ENCODE measurements at places on chromosomes 13 and 19.

DNA sequence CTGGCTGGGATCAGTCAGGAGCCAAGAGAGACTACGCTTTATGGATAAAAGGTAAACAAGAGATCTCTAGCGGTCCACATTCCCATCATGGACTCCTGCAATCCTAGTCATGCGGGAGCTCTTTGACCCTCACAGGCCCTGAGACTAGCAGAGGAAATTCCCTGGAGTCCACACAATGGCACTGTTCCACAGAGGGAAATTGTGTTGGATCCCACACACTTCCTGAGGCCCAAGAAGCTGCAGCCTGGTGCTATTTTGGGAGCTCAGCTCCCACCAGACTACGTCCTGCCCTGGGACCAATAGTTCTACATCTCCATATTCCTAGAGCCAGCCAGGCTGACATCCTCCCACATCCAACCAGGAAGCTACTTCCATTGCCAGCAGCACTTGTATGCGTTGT, 2358.4 kb downstream of the PCDH9 start:
- no peak for DNase-seq

GRCh38 chr13:35818633-35819067, 312.5 kb downstream of the DCLK1 start:
- no peak for DNase-seq

DNA sequence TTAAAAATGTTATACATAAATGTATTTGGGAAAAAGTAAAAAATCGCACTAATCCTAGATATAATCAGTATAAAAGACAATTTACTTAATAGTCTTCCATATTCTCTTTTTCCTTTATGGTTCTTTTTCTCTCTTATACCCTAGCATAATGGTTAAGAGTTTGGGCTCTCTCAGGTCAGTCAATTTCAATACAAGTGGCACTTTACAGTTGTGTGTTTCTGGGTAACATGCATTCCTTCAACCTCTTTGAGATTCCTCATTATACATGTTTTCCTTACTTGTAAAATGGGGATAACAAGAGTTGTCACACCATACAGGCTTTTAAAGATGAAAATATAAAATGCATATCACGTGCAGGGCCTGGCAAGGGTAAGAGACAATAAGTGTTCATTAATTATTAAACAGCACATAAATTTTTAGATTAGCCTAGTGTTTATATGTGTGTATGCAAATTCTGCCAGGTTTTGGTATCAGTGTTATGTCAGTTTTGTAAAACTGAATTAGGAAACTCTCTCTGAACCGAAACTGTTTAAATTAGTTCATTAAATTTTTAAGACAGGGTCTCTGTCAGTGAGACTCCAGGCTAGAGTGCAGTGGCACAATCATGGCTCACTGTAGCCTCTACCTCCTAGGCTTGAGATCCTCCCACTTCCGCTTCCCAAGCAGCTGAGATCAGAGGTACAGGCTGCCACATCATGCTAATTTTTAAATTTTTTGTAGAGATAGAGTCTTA, 49.8 kb downstream of the ELF1 start:
- no peak for DNase-seq

DNA sequence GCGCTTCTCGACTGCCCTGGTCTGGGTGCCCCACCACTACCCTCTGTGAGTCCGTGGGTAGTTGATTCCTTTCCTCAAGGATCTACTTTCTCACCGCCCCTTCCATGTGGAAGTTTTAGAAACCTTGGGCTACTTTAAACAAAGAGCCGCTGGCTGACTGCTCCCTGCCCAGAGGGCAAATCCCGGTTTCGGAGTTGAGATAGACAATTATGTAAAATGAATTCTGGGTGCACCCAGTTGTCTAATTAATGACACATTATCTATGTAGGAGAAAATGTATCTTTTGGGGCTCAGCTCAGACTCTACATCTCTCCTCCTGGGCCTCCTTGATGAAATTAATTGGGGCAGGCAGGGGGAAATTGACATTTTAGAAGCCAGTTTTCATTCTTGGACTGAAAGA, 305.4 kb downstream of the UQCRFS1 start:
- no peak for DNase-seq

DNA sequence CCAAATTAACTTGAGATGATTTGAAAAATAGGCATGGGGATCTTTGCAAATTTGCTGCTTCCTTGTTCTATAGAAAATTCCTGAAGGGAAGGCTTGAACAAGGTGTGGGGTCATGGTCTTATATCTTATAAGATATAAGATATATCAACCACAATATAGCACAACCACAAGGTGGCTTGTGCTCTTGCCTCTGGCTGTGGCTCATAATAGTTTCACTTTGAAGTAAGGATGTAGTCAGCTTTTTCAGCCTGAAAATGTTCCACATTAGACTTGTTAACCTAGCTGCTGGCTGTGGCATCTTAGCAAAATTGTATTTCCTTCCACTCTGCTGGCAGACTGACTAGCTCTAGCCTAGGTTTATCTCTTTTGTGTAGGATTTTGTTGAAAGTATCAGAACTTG, 169.7 kb downstream of the KLF5 start:
- no peak for DNase-seq

DNA sequence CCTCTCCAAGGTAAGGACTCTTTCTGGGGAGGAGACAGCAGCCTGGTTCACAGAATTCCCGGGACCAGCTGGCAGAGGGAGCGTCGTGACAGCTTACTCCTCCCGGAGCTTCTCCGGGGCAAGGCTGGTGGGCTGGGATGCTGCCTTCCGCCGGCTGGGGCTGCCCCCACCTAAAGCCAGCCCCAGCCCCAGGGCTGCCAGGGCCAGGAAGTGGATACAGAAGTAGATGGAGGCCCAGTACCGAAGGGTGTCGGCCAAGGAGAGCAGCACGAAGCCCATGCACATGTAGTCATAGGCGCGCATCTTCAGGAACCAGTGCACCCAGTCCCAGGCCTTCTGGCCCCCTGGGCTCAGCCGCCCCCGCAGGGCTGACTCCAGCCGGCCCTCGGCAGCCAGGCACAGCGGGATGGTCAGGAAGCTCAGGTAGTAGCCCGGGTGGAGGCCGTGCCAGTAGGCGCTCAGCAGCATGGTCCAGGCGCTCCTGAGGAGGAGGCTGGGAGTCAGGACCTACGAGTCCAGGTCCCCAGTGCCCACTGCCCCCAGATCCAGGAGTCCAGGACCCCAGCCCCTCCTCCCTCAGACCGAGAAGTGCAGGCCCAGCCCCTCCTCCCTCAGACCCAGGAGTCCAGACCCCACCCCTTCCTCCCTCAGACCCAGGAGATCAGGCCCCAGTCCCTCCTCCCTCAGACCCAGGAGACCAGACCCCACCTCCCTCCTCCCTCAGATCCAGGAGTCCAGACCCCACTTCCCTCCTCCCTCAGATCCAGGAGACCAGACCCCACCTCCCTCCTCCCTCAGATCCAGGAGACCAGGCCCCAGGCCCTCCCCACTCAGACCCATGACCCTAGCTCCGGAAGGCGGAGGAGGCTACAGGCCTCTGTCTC, 1.2 kb upstream of the TMC4 start:
- DNase-seq: no peak

- DNase-seq: no peak
Observed at GRCh38 chr19:703651-704446, 4.9 kb upstream of the PALM start.

DNA sequence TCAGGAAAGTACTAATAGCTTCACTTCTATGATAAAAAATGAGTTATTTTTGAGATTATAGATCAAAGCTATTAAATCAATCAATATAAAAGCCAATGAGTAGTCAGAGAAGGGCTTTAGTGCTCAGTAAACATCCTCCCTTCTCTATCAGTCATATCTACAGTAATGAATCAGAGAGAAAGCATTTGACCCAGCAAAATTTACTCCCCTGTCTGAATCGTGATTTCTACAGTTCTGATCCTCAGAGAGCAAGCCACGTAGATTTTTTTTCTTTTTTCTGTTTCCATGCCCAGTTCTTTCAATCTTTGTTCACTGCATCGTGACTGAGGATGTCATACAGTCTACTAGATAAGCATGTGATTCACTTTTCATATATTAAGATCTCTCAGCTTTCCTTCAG, 16.2 kb upstream of the MBNL2 start:
- DNase-seq: no peak

DNA sequence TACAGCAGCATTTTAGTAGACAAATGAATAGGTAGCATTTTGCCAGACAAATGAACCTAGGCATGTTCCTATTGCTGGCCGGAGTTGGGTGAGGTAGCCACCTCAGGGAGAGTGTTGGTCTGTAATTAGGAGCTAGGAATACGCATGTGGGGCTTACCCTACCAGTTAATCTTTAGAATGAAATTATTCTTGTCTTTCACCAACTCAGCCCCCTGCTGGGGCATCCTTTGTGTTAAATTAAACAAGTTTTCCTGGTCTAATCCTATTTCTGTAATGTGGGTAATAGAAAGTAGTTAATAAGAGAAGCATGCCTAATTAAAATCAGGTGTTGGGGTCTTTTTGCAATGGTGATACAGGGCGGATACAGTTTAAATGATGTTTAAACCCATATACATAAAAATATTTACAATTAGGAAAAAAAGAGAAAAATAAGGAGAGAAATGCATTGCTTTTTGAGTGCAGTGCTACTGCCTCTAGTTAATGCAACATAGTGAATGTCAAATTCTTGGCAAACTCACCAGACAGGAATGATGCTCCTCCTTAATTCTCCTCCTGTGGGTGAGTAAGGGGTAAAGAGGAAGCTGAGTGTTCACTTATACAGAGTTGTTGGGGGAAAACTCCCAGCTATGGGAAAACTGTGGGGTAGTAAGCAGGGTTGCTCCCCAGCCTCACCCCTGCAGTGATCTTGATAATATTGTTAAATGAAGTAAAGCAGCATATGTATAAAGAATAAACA, 276.4 kb upstream of the EDNRB start:
- DNase-seq: no peak

GRCh38 chr13:39810091-39810877, 154.8 kb downstream of the COG6 start:
- DNase-seq: no peak

GRCh38 chr19:55339889-55340783, 460 bp downstream of the KMT5C start:
- DNase-seq: no peak

DNA sequence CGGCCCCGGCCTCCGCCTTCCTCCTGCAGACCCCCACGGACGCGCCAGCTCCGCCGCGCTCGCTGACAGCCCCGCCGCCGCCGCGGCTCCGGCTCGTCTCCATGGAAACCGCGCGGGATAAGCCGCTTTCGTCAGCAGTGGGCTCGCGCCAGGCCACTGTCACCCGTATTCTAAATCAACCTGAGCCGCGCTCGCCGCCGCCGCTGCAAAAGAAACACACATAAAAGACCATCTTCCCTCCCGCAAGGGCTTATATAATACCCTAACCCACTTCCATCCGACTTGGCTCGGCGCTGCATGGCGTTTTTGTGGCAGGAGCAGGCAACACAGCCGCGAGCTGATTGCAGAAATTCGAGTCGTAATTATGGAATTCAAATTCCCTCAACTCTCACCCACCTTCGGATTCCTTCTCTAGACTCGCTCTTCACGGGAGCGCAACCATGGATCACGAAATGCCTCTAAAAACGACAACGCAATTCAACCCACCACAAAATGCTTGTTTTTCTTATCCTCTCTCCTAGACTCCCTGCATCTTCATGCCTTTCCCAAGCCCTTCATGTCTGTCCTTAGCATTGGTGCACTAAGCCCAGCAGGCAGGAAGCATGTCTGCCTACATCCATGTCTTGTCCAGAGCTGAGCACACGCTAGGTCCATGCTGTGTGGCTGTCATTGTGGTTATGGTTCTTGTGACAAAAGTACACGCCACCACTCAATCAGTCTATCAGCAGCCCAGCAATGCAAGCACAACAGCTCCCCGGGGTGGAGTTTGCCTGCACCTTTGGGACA, at the start of gene AMER2:
Gene AMER2 (minus strand): TSS at position 772 of the 786 bp plus-strand sequence. CDS start 669 bp downstream, at position 103.
- DNase-seq: peak; percentile 19

DNA sequence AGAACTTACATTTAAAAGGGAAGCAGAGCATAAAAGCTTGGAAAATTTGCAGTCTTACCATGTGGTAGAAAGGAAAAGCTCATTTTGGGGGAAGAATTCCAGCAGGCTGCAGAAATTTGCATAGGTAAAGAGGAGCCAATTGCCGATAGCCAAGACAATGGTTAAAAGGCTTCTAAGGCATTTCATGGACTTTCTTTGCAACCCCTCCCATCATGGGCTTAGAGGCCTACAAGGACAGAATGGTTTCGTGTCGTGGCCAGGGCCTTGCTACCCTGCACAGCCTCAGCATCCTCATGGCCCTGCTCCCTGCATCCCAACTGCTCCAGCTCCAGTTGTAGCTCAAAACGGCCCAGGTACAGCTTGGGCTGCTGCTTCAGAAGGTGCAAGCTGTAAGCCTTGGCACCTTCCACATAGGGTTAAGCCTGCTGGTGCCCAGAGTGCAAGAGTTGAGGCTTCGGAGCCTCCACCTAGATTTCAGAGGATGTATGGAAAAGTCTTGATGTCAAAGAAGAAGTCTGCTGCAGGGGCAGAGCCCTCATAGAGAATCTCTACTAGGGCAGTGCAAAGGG, 420.3 kb downstream of the PCDH17 start:
- DNase-seq: no peak
